Left ventricle myocardium inferior (tissue), 1 donor: ENCODE measurements at places on chromosomes 16 and 17.

DNA sequence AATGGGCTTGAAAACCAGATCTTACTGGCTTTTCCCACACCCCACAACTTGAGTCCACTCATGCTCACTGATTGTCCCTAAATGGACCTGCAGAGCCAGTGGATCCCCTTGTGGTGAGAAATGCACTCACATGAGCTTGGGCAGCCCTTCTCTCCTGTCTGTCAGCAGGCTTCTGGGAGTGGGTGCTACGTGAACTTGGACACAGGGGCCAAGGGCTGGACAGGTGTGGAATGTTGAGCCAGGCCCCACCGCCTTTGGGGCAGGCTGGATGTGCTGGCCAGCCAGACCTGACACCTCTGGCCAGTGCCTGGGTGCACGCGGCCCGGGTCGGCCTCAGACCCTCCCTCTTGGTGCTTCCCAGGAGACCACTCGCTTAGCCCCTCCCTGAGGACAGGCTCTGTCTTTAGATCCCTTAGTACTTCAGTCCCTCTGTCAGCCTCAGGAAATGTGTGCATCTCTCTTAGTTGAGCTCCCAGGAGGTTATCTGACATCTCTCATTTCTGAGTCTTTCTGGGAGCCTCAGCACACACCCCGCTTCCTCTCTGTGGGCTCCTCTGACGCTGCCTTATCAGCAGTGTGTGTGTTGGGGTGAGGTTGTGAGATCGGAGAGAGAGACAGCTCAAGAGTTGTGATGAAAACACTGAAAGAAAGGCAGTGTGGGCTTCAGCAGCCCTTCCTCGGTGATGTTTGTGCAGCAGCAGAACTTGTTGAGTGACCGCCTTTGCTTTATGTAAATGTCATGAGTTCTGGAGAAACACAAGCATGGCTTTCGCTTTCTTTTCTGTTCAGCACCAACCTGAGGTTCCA lies 117.0 kb downstream of the RAB11FIP4 start:
- peaks cover 48% of the 10 kb centered on the region for H3K4me1 ChIP-seq
- H3K36me3 ChIP-seq: no peaks in the 10 kb centered on the region
- DNase-seq: no peak
- peak overlapping the region; percentile 86 for H3K27ac ChIP-seq
- H3K4me3 ChIP-seq: no peak overlapping the region

GRCh38 chr16:89723279-89724250 lies 2.2 kb downstream of the ZNF276 start:
- peak overlapping the region; percentile 100 for H3K27ac ChIP-seq
- H3K4me1 ChIP-seq: peaks cover 55% of the 10 kb centered on the region
- H3K4me3 ChIP-seq: peak overlapping the region; percentile 83
- H3K36me3 ChIP-seq: peaks cover 46% of the 10 kb centered on the region
- peak; percentile 62 for DNase-seq

DNA sequence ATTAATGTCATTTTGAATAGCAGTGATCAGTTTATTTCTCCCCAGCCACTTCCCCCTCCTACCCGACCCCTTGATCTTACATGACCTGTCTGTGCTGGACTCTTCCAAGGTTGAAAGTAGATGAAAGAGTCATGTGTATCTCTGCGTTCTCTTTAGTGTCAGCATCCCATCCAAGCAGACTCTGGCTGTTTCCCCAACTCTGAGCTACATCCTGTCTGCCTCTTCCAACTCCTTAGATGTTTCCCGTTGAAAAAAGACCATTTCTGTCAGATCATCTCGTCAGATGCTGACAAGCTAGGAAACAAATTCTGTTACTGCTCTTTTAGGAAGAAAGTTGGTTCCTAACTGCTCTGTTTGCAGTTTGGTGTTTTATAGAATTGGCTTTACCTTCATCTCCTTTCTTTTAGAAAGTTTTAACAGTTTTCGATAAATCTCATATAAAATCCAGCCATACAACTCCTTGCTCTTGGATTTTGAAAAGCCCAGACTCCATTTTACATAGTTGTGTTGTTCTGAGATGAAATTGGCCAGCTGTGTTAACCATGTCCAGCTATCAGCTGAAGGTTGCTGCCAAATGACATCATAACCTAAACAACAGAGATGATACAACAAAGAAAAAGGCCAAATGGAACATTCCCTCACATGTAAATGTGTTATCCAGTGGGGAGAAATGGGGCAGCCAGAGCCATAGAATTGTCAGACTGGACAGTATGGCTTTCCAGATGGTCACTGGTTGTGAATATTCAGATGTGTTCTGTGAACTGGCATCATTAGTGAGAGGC lies 43.5 kb downstream of the CYB561 start:
- H3K4me1 ChIP-seq: peaks cover 15% of the 10 kb centered on the region
- no peaks in the 10 kb centered on the region for H3K36me3 ChIP-seq
- DNase-seq: no peak
- H3K27me3 ChIP-seq: no peaks in the 10 kb centered on the region
- H3K27ac ChIP-seq: peak overlapping the region; percentile 66
- H3K4me3 ChIP-seq: no peak overlapping the region

DNA sequence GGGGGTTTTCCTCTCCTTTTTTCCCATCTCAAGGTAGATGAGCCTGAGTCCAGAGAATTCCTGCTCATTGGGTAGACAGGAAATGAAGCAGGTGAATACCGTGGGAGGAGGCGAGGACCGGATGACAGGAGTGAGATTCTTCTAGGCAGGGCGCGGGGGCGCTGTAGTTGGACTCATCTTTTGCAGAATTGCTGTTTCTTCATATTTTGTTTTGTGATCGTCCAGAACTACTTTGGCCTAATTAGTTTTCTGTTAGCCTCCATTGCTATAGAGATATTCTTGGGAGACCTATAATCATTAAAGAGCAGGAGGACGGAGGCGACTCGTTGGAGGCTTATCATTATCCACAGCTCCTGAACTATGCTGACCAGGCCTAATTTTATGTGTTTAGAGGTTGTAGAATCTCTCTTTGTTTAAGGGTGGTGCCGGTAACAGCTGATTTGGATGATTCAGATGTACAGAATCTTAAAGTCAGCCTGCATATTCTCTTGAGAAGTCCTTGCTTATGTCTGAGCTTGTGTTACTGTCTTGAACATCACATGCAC lies 650 bp downstream of the ATP6V0A1 start:
- peaks cover 53% of the 10 kb centered on the region for H3K4me1 ChIP-seq
- H3K27me3 ChIP-seq: no peaks in the 10 kb centered on the region
- DNase-seq: peak; percentile 46
- H3K36me3 ChIP-seq: peaks cover 34% of the 10 kb centered on the region

DNA sequence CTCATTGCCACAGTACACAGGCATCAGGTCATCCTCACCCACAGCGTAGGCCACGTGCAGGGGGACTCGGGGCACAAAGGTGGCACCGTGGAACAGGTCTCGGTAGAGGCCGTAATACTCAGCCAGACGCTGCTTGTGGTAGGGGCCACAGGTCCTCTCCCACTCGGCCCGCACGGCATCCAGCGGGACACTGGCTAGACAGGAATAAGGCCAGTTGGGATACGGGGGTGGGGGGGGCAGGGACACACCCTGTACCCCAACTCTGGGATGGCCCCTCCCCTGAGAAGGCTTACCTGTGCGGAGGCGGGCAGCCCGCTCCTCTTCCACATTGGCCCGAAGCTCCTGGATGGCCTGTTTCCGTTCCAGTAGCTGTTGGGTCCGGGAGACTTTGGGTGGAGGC lies 3.0 kb downstream of the MRPL38 start:
- H3K27me3 ChIP-seq: no peaks in the 10 kb centered on the region
- no peak overlapping the region for H3K4me3 ChIP-seq
- peaks cover 50% of the 10 kb centered on the region for H3K36me3 ChIP-seq
- no peak for DNase-seq
